Calu3 (cell line): ENCODE measurements at places on chromosomes 6 and 20.

DNA sequence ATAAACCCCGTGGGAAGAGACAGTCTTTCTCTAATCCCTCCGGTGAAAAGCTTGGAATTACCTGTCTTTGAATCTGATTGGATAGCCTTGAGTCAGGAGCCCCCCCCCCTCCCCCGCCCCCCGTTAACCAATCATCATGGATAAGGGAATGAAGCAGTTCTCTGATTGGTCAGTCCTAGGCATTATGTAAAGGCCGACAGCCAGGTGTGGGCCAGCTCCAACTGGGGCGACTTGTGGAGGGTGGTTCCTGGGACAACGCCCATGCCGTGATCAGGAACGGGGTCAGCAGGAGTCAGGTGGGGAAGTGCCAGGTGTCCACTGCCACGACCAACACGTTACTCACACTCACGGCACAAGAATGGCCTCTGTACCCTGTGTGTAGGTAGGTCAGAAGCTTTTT lies 406.8 kb upstream of the SULF2 start:
- no peak for DNase-seq

DNA sequence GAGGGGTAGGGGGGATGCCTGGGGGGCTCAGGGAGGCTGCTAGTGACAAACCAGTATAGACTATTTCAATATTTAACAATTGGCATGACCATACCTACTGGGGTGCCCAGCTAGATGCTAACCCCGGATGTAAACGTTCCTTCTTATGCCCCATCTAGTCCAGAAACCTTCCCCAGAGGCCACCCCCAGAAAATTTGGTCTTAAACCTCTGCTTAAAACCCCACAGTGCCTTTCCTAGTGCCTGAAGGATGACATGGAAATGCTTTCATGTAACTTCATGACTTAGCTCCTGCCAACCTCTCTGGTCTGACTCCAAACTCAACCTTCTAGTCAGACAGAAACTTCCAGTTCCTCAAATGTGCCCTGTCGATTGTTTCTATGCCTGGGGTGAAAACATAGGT lies 52.0 kb downstream of the JPH2 start:
- DNase-seq = no peak

DNA sequence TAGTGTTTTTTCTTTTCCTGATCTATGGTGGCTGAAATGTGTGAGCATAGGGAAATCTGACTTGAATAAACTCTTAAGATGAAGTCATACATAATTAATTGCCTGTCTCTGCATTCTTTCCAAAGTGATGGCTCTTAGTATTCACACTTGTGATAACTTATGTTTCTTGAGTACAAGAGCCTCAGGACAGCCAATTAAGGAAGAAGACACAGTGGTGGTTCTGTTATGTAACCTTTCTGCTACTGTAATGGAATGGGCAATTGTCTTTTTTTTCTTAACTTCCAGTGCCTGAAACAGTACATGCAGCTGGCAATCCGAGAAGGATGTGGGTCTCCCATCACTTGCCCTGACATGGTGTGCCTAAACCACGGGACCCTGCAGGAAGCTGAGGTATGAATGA lies 40.1 kb downstream of the RNF144B start:
- no peak for DNase-seq

DNA sequence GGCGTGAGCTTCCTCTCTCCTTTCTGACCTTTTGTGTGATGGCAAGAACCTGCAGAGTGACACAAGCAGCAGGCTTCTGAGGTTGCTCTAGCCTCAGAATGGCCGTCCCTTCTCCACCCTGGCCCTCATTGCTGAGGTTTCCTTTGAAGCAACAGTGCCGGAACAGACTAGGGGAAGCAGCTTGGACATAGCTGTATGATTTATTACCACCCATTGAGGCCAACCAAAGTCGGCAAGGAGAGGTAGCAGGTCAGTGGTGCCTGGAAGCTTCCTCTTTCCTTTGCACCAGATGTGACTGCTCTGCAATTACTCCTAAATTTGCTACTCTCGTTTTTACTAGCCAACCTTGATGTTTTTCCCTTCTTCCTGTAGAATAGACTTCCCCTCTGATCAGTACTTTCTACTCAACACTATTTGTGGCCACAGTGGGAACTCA lies 31.4 kb downstream of the PTPN1 start:
- DNase-seq = peak; percentile 19

DNA sequence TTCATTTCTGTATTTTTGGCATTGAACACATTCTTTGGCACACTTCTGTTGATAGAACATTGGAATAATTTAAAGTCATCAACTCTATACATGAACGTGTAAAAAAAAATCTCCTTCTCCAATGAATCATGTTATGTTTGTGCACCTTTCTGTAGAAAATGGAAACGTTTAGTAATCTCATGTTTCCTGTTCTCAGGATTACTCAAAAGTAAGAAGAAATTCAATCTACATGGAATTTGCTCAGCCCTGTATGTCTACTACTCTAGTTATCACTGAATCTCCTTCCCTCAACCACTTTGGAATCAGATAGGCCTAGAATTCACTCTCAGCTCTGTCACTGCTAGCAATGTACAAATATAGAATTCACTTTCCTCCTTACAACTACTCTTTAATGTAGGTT lies 103.6 kb downstream of the COL21A1 start:
- DNase-seq = no peak

GRCh38 chr6:116254297-116255056 lies 602 bp upstream of the TSPYL4 start:
- no peak for DNase-seq

GRCh38 chr6:149657441-149657840 lies 8.9 kb upstream of the KATNA1 start:
- no peak for DNase-seq

DNA sequence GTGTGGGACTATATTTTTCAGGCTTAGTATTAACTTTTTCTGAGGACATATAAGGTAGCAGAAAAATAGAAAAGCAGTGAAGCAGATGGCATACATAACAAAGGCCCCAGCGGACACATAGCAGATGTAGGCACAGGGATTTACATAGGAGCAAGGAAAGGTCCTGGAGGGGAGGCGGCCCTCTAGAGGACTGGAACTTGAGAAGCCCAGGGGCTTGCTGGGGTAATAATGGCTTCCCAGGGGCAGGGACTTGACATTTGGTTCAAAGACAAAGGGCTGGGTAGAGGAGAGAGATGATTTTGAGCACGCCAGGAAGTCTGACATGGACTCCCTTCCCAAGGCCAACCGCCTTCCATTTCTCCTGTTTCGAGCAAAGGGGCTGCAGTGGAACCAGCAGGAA lies 31.7 kb upstream of the OSTM1 start:
- no peak for DNase-seq

- no peak for DNase-seq
These were observed 1.1 kb upstream of the TREML1 start for GRCh38 chr6:41155132-41155805.

- peak; percentile 35 for DNase-seq
These were observed 3.0 kb downstream of the NR2E1 start for GRCh38 chr6:108168501-108169463.

GRCh38 chr6:122931916-122932315 lies 64.1 kb upstream of the CLVS2 start:
- no peak for DNase-seq

- DNase-seq = no peak
These were observed 2.9 kb upstream of the BMP7 start for GRCh38 chr20:57269148-57269984.

GRCh38 chr20:32858701-32859372 lies at the start of gene EFCAB8:
EFCAB8 (plus strand) TSS chr20:32858923; CDS start chr20:32863793, 4,870 bp downstream.
- DNase-seq = no peak

GRCh38 chr6:137213331-137213740 lies 5.8 kb downstream of the IFNGR1 start:
- DNase-seq = no peak

DNA sequence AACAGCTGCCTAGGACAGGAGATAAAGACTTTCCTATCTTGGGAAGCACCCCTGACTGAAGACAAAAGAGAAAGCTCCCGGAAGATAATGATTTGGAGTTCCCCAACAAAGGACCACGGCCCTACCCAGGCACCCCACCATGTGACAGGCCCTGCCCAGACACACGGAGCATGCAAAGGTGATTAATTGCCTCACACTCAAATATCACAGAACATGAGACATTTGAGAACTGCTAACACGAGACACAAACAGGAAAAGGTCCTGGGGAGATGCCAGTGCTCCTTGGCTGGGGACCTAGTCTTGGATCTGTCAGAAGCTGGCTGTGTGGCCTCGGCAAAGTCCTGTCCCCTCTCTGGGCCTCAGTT lies 82.5 kb upstream of the PTPN1 start:
- no peak for DNase-seq

GRCh38 chr6:44131892-44132291 lies 4.5 kb downstream of the TMEM63B start:
- DNase-seq = peak; percentile 35

DNA sequence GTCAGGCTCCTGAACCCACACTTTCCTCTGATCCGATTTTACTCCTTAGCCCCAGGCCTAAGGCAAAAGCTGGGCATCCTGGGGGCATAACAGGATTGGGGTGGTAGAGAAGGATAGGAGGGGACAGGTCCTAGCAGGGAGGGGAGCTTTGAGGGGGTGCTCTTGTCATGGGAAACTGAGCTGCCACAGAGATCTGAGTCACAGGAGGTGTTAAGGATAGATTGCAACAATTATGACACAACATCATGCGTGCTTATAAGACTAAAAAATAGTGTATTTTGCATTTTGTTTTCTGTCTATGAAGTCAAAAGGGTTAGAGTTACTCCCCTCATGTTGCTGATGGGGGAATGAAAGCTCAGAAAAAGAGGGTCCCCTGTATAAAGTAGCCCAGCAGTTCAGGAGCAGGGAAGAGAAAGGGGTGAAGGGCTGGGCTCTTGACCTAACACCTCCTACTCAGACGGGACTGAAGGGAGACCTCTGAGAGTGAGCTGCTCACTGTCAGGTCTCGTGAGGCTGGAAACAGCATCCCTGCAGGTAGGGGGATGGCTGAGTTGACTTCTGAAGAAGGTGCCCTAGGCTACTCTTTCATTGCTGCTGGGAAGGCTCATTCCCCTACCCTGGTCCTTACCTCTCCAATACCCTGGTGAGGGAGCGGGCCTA lies 2.0 kb downstream of the GLP1R start:
- no peak for DNase-seq

DNA sequence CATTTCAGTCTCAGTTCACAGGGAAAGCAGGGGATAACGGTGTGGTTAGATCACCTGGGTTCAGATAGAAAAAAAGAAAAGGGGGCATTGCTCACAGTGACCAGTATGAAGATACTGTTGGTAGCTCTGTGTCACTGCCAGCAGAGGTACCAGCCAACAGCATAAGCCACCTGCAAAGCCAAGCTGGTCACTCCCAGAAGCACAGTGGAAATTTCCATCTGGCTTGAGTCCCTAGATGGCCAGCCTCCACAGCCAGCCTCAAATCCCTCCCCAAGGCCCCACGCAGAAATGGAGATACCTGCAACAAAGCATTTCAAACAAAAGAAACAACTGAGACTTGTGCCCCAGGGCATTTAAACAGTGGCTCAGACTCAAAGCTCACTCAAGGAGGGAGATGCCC lies 11.6 kb downstream of the DEFB127 start:
- no peak for DNase-seq

- peak; percentile 39 for DNase-seq
These were observed 37.8 kb upstream of the MARCKS start for GRCh38 chr6:113819169-113819830.

DNA sequence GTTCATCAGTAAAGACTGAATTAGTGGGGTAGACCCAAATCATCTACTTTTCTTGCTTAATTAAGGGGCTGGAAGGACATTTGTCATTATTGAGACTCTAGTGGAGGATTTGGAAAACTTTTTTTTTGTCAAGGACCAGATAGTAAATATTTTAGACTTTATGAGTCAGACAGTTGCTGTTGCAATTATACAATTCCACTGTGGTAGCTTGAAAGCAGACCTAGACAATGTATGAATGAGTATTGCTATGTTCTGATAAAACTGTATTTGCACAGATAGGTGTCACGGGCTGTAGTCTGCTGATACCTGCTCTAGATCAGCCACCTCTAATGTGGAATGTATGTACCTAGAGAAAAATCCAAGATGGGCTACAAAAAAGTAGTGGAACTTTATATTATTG lies 175.0 kb downstream of the CARMIL1 start:
- no peak for DNase-seq

- DNase-seq = no peak
These were observed 197.6 kb downstream of the GMDS start for GRCh38 chr6:2047855-2048254.

- no peak for DNase-seq
These were observed 177.7 kb downstream of the MRPL14 start for GRCh38 chr6:43949551-43949991.

DNA sequence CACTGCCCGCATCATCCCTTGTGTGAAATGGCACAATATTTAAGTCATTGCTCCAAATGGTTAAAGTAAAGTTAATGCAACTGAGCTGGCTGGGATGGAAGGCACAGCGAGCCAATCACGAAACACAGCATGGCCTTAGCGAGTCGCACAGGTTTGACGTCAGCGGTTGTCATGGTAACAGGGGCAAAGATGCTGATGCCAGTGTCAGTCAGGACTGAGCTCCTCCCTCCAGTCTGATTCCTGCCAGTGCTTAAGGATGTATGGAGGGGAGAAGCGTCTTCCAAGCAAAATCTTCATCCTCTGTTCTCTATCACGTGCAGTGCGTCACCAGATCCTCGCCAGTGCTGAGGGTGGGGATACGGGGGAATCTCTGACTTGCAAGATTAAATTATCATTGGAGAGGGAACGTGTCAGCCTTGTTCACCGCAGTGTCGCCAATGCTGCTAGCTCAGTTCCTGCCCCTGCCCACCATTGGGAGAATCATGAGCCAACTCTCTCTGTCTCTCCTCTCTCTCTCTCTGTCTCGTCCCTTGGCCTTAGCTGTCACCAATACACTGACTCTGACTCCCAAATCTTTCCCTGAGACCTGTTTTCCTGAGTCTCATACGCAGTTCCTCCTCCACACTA lies 24.5 kb downstream of the TSPYL4 start:
- DNase-seq = no peak

- DNase-seq = no peak
These were observed 72.0 kb downstream of the LIN28B start for GRCh38 chr6:105028898-105029297.

DNA sequence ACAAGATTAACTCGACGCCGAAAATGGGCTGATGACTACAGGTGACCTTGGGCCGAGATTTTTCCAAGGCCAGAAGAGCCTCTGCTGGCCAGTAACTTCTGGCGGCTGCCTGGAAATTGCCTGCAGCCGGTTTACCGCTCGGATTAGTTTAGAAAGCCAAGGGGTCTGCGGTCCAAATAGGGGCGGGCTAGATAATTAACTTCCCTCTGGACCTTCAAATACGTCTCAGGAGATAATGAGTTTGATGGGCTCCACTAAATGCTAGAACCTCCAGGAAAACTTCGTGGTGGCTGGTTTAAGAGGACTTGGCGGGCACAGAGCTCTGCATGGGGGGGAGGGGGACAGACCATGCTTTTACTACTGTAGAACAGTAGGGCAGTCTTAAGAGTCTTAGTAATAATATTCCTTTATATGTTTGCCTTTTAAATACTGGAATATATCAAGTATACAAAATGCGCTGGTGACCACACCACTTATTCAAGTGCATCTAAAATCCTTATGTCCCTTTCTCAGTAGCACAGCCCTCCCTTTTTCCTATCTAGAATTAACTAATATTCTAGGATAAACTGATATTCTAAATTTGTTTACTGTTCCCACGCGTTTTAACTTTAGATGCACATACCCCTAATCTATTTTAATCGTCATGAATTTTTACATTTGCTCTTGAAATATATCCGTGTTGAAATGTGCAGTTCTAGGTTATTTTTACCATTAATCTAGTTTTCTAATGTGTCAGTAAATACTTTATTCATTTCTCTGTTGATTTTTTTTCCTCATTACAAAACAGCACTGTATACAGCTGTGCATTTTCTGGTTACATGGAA lies 107.5 kb upstream of the PRSS16 start:
- peak; percentile 53 for DNase-seq
